ENCODE measurements at places on chromosomes 1 and 21.

- DNase-seq = no peak
Observed at GRCh38 chr1:150749720-150750311, 15.8 kb downstream of the CTSS start.

GRCh38 chr1:221097479-221098281, 218.4 kb downstream of the HLX start:
- no peak for DNase-seq

DNA sequence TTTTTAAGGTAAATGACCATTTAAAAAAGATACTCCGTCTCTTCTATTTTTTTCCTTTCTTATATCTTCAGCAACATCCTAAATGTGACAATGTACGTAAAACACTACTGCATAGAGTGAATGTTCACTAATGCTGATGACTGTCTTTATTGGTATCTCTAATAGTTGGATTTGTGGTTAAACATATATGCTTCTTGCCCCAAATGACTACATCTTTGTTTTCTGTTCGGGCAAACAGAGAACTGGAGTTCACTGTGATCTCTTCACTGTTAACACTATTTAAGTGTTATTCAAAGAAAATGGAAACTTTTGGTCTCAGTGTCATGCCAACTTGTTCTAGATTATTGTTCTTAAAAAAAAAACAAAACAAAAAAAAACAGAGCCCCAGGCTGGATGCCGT, 109.4 kb downstream of the KIF26B start:
- DNase-seq = no peak

GRCh38 chr1:181122222-181122621, 33.7 kb downstream of the IER5 start:
- no peak for DNase-seq

DNA sequence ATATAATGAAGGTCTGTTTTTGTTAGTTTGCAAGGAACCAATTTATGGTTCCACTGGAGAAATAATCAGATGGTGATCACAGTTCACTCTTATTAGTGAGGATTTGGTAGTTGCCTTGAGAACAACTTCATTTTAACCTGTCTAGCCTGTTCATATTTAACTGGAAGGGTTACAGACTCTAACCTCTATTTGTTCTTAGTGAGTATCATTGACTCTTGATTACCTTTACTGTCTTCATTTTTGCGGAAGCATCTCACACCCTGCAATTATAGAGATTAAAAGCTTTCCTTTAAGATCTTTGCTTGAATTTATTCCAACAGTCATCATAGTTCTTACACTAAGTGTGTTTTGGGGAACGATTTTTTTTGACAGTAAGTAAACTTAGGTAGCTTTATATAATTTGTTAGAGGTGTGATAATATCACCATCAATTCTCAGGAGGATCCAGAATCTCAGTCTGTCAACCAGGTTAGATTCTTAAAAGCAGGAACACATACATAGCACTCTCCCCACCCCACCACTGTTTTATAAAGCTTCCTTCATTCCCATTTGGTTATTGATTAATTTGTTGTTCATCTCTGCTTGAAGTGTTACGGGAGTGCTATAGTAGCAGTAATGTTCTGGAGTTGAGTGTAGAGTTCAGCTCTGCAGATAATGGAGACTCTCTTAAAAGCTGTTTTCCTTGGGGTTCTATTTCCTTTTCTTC, 30.1 kb downstream of the B3GALT2 start:
- no peak for DNase-seq

- no peak for DNase-seq
Observed at GRCh38 chr1:58649555-58649954, 50.3 kb downstream of the MYSM1 start.

All from stimulated activated CD8-positive, alpha-beta memory T cell treated with anti-CD3 and anti-CD28 coated beads, Interleukin-12 subunit alpha, Interleukin-12 subunit beta, amount 100 ng/mL, for 1 hour (primary cell).